ENCODE measurements at places on chromosomes 12 and 14. TPM values are rescaled to one million over a fixed set of nuclear protein-coding genes. Genes with fewer than 3 reads are reported as not detected.

- H3K4me1 ChIP-seq, result peaks cover 10% of the 10 kb centered on the region
- peak overlapping the region; percentile 68 for H3K4me3 ChIP-seq
- H3K27ac ChIP-seq, result peak overlapping the region; percentile 78
- no peaks in the 10 kb centered on the region for H3K27me3 ChIP-seq
Observed at GRCh38 chr14:104116756-104117340, 21.5 kb upstream of the KIF26A start.

GRCh38 chr12:89827592-89827991 is 119.0 kb upstream of the ATP2B1 start:
- no peak overlapping the region for H3K27ac ChIP-seq
- no peak overlapping the region for H3K4me3 ChIP-seq
- no peak for DNase-seq
- no peaks in the 10 kb centered on the region for H3K4me1 ChIP-seq
- no peaks in the 10 kb centered on the region for H3K36me3 ChIP-seq

DNA sequence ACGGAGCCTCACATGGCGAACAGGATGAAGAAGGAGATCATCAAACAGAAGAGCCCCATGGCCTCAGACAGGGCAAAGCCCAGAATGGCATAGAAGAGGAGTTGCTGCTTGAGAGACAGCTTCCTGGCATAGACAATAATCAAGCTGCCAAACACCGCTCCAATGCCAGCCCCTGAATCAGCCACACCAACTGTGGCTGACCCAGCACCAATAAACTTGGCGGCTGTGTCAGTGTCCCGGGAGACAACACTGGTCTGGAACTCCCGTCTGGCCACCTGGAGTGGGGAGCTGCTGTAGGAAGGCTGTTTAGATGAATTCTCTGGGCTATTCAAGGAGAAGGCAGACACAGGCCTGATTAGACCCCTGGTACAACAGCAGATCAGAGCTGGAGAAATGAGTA is 100.1 kb downstream of the HEATR5A start:
- DNase-seq, result peak; percentile 76
- H3K27me3 ChIP-seq, result no peaks in the 10 kb centered on the region
- H3K27ac ChIP-seq, result peak overlapping the region; percentile 77
- peaks cover 25% of the 10 kb centered on the region for H3K4me1 ChIP-seq
- H3K4me3 ChIP-seq, result no peak overlapping the region

The SLC5A8 gene
- 71.7 TPM for total RNA-seq

The HOXC9 gene
- total RNA-seq, result 0.22 TPM
